ENCODE measurements at places on chromosomes 7 and 10.

DNA sequence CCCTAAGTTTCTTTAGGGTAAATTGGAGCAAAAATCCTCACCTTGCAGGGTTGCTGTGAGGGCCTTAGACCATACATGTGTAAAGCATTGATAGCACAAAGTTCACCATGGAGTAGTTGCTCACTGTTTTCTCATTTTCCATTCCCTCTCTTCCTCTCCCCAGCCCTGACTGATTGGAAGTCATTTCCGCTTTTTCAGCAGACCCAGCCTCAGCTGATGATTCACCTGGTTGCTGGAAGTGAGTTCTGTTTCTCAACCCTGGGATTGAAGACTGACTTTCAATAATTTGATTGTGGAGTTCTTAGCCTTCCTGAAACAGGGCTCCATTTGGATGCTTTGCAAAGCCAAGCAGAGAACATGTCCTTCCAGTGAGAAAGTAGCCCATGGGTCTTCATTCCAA, 107.0 kb downstream of the PLXNA4 start:
- DNase-seq = no peak

DNA sequence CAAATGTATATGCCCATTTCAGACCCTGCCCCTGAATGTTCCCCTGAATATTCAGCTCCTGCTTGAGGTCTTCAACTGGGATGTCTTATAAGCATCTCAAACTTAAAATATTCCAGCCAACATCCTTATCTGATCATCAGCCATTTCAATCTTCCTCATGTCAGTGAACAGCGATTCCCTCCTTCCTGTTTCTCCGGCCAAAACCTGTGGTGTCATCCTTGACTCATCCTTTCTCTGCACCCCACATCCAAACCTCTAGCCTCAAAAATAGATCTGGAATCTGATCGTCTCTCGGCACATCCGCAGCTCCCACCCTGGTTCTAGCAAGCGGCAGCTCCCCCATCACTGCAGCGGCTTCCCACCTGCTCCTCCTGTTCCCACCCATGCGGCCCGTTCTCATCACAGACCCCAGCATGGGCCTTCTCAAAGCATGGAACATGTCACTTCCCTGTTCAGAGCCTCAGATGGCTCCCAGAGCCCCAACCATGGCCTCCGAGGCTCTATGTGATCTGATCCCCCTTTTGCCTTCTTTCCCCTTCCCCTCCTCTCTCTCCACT, 165.7 kb downstream of the HECW1 start:
- no peak for DNase-seq

- DNase-seq = no peak
Observed at GRCh38 chr10:50805981-50806622, 66.4 kb downstream of the ASAH2B start.

- DNase-seq = no peak
Observed at GRCh38 chr7:79749856-79750255, 296.4 kb upstream of the MAGI2 start.

DNA sequence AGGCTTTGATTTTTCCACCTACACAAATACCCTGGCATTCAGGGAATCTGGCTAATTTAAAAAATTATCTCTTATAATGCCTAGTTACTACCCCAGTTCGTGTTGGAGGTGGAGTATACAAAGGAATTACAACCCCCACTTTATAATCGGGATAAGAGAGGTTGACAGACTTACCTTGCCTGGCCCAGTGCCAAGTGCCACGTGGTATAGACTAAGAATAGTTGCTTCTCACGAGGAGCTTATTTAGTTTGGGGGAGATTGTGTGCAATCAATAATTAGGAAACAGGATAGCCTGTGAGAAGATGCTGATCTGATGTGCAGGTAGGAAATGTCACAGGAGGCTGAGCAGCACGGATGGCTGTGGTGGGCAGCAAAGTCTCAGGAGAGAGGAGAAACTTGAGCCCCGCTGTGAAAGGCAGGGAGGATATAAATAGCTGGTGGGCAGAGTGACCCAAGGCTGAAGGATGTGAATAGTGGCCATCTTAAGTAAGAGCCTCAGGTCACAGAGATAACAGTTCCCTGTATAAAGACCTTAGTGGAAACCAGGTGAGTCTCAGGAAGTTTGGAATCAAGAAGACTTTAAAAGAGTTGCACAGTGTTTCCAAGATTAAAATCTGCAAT, 11.3 kb upstream of the ATXN7L1 start:
- no peak for DNase-seq

GRCh38 chr10:97676770-97677581, 10.1 kb downstream of the AVPI1 start:
- DNase-seq = peak; percentile 59

DNA sequence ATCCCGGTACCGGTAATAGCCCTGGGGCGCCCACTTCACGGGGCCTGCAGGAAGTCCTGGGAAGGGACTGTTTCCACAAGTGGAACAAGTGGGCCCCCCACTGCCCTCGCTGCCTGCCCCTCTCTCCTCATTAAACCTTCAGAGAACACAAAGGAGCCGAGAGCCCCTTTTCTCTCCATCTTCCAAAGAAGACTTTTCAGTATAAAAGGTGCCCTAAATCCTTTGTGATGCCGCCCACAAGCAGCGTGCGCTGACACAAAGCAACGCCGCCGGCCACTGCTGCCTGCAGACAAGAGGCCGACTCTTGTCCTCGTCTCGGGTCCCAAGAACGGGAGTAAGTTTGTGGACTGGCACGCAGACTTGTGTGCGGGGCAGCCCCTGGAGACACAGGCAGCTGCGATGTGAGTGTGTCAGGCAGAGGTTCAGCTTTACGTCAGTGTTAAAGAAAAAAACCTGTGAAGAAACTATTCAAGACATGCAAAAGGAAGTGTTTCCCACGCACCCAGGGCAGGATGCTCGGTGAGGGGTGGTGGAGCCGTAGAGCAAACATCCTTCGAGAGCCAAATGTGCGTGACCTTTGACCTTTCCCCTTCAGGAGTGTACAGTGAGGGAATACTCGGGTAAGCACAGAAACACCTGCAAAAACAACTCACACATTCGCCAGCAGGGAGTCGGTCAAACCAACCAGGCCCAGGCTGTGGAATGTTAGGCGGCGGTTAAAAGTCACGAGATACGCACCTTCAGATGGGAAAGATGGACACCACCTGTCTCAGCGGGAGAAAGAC, 118.2 kb downstream of the VIPR2 start:
- DNase-seq = no peak

- no peak for DNase-seq
Observed at GRCh38 chr7:121140790-121141189, 152.3 kb downstream of the CPED1 start.

DNA sequence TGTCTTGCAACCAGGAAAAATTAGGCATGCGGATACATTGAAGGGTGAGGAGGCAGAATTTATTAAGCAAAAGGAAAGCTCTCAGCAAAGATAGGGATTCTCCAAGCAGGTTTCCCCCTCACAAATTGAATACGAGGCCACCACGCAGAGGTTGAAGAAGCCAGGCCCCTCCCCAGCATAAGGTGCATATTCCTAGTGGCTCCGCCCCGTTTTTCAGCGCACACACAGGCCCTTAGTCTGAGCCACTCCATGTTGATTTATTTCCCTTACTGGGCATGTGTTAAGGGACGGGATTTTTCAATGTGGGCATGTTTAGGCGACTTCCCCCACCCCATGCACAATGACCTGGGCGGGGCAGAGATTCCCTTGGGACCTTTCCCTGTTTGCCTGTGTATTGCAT, 24.9 kb downstream of the PPP2R2D start:
- DNase-seq = no peak
